AG04450 (cell line): ENCODE measurements at places on chromosomes 7 and 10. TPM values are rescaled to one million over a fixed set of nuclear protein-coding genes. Genes with fewer than 3 reads are reported as not detected.

Gene CALHM3
- not detected in 2 replicates for polyA plus RNA-seq

Gene PILRB
- polyA plus RNA-seq = 6.6 and 7.0 TPM in 2 replicates

Gene FFAR4
- not detected in 2 replicates for polyA plus RNA-seq

Gene CRCP
- polyA plus RNA-seq = 26.0 and 28.5 TPM in 2 replicates

Gene WEE2
- polyA plus RNA-seq = not detected in 2 replicates

Gene ZCWPW1
- polyA plus RNA-seq = 0.89 and 1.5 TPM in 2 replicates

Gene FOXP2
- polyA plus RNA-seq = 2.8 TPM in 2 replicates

Gene MYPN
- polyA plus RNA-seq = 2.6 and 2.9 TPM in 2 replicates

Gene EBLN1
- polyA plus RNA-seq = not detected in 2 replicates

Gene OR9A2
- polyA plus RNA-seq = not detected in 2 replicates

Gene GLCCI1
- polyA plus RNA-seq = 8.1 and 13.5 TPM in 2 replicates

Gene ZNF727
- not detected in 2 replicates for polyA plus RNA-seq

Gene EMX2
- polyA plus RNA-seq = not detected in 2 replicates

Gene RPP30
- polyA plus RNA-seq = 41.8 and 43.7 TPM in 2 replicates

Gene LEP
- not detected in 2 replicates for polyA plus RNA-seq

Gene NEURL1
- 0.67 and 0.82 TPM in 2 replicates for polyA plus RNA-seq

Gene HMX2
- polyA plus RNA-seq = not detected in 2 replicates

Gene TCERG1L
- not detected in 2 replicates for polyA plus RNA-seq

Gene HYAL4
- not detected in 2 replicates for polyA plus RNA-seq

Gene MNX1
- polyA plus RNA-seq = not detected in 2 replicates

Gene LIPK
- not detected in 2 replicates for polyA plus RNA-seq

Gene ZNF804B
- not detected in 2 replicates for polyA plus RNA-seq

Gene PNLIPRP2
- not detected in 2 replicates for polyA plus RNA-seq

Gene COL13A1
- 10.9 and 13.1 TPM in 2 replicates for polyA plus RNA-seq

Gene PNLIP
- polyA plus RNA-seq = not detected in 2 replicates

Gene FBXW4
- 18.3 TPM in 2 replicates for polyA plus RNA-seq

Gene SFTPA1
- polyA plus RNA-seq = not detected in 2 replicates

Gene CDH23
- 0.01 TPM in 2 replicates for polyA plus RNA-seq

Gene ERVW-1
- not detected in 2 replicates for polyA plus RNA-seq

Gene CPED1
- 47.6 and 52.0 TPM in 2 replicates for polyA plus RNA-seq

Gene NPY4R2
- polyA plus RNA-seq = 0.06 TPM in 1 of 2 replicates, not detected in the other

Gene NAT16
- polyA plus RNA-seq = 0.02 and 0.05 TPM in 2 replicates

Gene AGFG2
- polyA plus RNA-seq = 5.7 and 6.4 TPM in 2 replicates

Gene SSC4D
- polyA plus RNA-seq = 0.45 and 0.57 TPM in 2 replicates

Gene HEPACAM2
- not detected in 2 replicates for polyA plus RNA-seq

Gene ZNF680
- polyA plus RNA-seq = 1.8 and 2.9 TPM in 2 replicates

Gene SORCS1
- polyA plus RNA-seq = 0.02 and 0.05 TPM in 2 replicates

Gene TBC1D12
- polyA plus RNA-seq = 4.1 and 4.7 TPM in 2 replicates

Gene CFAP69
- polyA plus RNA-seq = 2.0 and 2.4 TPM in 2 replicates

Gene OPN4
- polyA plus RNA-seq = not detected in 2 replicates

Gene SOSTDC1
- polyA plus RNA-seq = 0.11 and 0.14 TPM in 2 replicates

Gene DGKB
- 0.04 TPM in 1 of 2 replicates, not detected in the other for polyA plus RNA-seq

Gene TRIM50
- not detected in 2 replicates for polyA plus RNA-seq

Gene PRKCQ
- polyA plus RNA-seq = 0.10 and 0.26 TPM in 2 replicates

Gene PPP2R2D
- 27.2 and 27.9 TPM in 2 replicates for polyA plus RNA-seq

Gene FAM180A
- 5.5 TPM in 2 replicates for polyA plus RNA-seq

Gene RNF133
- polyA plus RNA-seq = not detected in 2 replicates

Gene CLEC5A
- not detected in 2 replicates for polyA plus RNA-seq

Gene NODAL
- polyA plus RNA-seq = not detected in 2 replicates
